Right renal cortex interstitium (tissue), 3 donors: ENCODE measurements at places on chromosomes 5 and 9.

- DNase-seq: no peak
Observed at GRCh38 chr5:38601133-38601862, 44.9 kb upstream of the LIFR start.

DNA sequence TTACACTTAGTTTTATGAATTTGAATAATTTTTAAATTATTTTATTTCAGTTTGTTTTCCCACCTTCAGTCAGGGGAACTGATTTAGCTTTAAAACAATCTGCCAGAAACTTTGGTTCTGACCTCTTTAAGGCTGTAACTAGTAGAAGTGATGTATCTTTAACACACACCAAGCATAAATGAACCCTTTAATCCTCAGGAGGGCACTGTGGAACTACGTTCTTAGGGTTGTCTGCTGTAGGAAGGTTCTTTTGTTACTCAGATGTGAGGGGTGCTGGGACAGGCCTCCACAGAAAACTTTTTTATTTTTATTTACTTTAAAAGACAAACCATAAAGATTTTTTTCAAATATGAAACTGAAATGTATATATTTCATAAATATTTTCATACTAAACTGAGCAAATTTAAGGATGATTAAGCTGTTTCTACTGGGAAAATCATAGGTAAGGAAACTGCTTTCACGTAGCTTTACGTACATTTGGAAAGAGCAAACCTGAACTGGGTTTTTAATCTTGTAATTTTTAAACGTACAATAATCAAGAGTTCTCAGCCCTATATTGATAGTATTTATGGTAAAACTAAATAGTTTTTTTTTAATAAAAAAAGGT is 5.3 kb downstream of the KLF4 start:
- DNase-seq: no peak

DNA sequence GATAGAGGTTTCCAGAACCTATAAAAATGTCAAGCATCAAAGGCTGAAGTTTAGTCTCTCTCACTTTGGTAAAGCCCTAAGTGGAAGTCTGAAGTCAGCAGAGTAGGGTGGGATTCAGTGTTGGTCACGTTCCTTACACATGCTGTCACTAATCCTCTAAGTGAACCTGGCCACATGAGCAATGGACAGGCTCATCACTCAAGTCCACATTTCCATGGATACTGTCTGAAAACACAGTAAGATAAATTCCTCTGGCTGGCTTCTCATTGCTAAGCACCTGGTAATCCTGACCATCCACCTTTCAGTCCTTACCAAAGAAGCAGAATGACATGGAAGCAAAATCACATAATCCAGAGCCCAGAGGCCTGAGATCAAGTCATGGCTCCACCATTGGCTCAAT is 43.8 kb downstream of the GNA14 start:
- no peak for DNase-seq

DNA sequence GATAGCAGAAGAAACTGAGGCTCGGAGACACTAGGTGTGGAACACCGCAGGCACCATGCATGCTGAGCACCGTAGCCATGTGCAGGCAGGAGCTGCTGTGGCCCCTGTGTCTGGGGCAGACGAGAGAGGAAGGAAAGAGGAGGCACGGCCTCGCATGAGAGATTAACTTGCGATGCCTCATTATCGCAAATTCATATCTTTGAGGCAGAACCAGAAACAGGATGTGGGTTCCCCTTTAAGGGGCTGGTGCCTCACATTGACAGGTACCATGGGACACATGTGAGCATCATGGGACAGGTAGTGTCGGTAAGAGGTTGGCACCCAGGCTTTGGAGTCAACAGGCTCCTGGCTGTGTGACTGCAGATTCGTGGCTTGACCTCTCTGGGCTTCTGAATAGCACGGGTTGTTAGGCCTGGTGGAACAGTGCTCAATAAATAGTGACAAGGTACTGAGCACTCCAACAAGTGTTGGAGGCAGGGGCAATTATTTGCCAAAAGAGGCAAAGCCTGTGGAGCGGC is 40.8 kb downstream of the NAIF1 start:
- DNase-seq: no peak

GRCh38 chr5:113245427-113246225 is 189.2 kb downstream of the TSSK1B start:
- no peak for DNase-seq

DNA sequence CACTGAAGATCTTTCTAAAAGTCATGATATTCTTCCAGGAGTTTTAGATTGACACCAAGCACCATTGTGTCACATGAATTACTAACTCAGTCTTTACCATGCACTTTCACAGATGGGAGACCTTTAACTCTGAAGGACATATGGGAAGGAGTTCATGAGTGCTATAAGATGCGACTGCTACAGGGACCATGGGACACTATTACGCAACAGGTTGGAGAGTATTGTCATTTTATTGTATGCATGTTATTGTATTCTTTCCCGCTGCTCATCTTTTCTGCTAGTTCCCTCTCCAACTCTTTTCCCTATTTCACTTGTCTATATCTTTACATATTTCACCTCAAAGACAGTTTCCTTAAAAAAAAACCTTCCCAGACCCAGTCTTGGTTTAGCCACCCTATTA is 99.8 kb downstream of the RPS23 start:
- no peak for DNase-seq

DNA sequence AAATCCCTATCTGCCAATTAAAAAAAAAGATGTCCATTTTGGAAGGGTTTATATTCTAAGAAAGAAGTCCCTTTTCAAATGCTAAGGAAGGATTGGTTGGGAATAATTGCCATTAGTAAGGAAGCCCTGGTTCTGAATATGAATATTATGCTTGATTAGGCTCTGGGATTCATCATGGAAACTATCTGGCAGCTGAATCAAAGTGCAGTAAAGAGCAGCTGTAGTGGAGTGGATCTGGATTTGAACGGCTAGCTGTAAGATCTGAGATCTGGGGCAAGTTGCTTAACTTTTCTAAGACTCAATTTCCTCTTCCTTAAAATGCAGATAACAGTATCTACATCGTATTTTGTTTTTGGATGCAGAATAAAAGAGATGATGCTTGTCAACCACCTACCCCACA is 10.5 kb downstream of the IL12B start:
- DNase-seq: no peak

DNA sequence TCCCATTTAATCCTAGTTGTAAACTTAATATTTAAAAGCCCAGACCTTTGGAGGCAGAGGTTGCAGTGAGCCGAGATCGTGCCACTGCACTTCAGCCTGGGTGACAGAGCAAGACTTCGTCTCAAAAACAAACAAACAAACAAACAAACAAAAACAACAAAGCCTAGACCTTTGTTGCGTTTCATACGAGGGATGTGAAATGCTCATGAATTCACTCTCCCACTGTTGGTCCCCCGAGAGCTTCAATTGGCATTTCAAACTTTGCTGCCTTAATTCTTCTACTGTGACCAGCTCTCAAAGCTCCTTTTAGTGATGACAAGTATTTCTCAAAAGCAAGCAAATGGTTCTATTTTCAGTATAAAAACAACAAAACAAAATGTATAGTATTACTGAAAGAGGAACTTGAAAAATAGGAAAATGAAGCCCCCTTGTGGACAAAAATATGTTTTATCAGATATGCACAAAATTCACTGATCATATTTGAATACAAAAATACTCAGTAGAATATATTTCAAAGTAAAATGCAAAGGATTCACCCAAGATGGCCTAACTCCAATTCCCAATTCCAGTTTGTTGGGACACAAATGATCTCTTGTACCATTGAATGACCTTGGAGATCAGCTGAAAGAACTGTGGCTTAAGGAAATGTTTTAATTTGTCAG is 140.4 kb downstream of the ESM1 start:
- DNase-seq: no peak

GRCh38 chr9:71552480-71552879 is 215.8 kb downstream of the CEMIP2 start:
- peak; percentile 7 for DNase-seq

GRCh38 chr5:172833686-172834414 is at the start of gene ERGIC1:
Gene ERGIC1, plus strand, starts transcription at chr5:172834251. Its CDS starts 163 bp downstream, at chr5:172834414.
- DNase-seq: no peak

GRCh38 chr9:13614060-13614459 is 334.6 kb upstream of the MPDZ start:
- no peak for DNase-seq

GRCh38 chr5:126368239-126368812 is 54.9 kb upstream of the GRAMD2B start:
- peak; percentile 63 for DNase-seq

GRCh38 chr5:119063579-119064379 is 7.1 kb upstream of the DMXL1 start:
- DNase-seq: no peak

- DNase-seq: no peak
Observed at GRCh38 chr5:5398071-5398470, 24.4 kb upstream of the ICE1 start.

- DNase-seq: no peak
Observed at GRCh38 chr5:176406436-176407052, 9.8 kb downstream of the CLTB start.

GRCh38 chr5:17846496-17846895 is 212.2 kb downstream of the TAF11L14 start:
- DNase-seq: no peak

GRCh38 chr5:109191153-109191558 is 218.6 kb downstream of the PJA2 start:
- no peak for DNase-seq

GRCh38 chr9:122107291-122107805 is 14.2 kb upstream of the TTLL11 start:
- DNase-seq: no peak

GRCh38 chr5:80149161-80149609 is 106.7 kb downstream of the SERINC5 start:
- DNase-seq: no peak

GRCh38 chr5:79285833-79286232 is 49.9 kb downstream of the JMY start:
- DNase-seq: no peak
